ENCODE measurements at places on chromosomes 12 and 14.

GRCh38 chr12:85468356-85469157 lies 188.5 kb downstream of the ALX1 start:
- DNase-seq, result peak; percentile 44

- DNase-seq, result peak; percentile 60
Observed at GRCh38 chr12:54890339-54890738, 36.0 kb downstream of the MUCL1 start.

- no peak for DNase-seq
Observed at GRCh38 chr12:22691319-22691718, 66.3 kb downstream of the ETNK1 start.

DNA sequence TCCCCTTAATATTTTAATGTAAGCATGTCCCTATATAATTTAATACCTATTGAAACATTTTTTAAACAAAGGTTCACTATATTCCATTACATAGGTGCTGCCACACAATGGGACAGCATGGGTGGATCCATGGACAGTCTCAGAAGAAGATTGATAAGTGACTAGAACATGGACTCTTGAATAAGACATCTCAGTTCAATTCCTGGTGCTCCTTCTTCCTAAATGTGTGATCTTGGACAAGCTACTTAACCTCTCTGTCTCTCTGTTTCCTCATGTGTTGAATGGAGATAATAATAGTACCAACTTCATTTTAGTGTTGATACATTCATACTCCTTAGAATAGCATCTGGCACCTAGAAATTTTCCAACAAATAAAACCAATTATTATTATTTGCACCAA lies 1.1 kb upstream of the ART4 start:
- DNase-seq, result no peak

DNA sequence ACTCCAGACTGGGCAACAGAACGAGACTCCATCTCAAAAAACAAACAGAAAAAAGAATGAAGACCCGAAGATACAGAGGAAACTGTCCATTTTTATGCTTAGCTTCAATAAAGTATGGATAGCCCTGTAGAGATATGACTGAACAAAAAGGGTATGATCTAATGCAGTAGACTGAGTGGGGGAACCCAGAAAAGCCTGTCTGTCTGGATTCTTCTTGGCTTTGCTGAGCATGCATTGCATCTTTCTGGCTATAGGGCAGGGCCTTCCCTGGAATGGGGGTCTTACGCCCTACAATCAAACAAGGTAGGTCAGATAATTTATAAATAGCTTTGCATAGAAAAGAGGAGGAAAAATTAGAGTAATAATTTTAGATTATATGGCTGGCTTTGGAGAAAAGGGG lies 10.1 kb downstream of the MIA2 start:
- DNase-seq, result no peak

- DNase-seq, result no peak
Observed at GRCh38 chr12:74903522-74903921, 306.1 kb downstream of the KCNC2 start.

DNA sequence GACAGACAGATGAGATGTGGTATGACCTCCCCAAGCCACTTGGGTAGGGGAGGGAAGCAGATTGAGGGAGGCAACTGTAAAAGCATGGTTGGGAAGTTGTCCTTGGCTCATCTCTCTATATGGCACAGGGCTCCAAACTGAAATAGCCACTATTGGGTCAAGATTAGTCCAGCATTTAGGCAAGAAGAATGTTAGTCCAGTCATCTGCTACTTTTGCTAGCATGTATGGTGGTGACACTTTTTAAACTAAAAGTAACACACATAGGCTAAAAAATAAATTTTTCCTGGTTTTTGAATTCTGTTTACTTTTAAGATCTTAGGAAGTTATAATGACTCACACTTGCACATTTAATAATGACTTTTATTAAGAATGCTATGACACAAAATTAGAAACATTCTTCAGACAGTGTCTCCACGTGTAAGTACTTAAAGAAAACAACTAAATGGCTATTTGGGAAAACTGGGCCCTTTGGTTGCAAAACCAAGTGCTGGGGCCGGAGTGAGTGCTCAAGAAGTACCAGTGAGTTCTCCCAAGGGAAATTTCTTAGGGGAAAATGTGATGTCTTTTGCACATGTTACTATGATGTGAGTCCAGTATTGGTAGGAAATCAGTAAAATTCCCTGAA lies 179.1 kb upstream of the HIF1A start:
- no peak for DNase-seq

GRCh38 chr12:9064201-9064814 lies 51.4 kb downstream of the A2M start:
- peak; percentile 11 for DNase-seq

DNA sequence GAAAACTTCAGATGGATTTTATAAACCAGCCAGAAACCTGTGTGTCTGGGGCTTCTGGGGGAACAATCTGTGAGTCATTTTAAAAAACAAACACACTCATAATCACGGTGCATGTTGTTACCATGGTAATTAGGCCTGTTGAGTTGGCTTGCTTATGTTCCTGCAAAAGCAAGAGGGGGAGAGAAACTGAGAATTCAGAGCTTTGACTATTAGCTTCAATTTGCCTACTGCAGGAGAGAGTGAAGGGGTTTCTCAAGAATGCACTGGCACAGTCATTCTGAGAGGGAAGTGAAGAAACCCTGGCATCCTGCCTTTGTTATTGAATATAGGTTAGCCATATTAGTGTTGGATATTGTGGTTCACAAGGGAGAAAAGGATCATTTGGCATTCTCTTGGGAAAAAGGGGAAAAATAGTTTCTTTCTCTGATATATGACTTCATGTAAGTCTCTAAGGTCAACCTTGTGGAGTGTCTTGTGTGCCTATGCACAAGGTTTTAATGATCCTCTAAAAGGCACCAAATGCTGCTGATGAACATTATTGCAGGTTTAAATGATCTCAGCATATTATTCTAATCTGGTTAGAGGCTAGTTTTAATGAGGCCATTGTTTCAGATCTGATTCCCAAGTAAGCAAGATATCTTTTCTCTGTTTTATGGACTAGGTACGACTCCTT lies 12.9 kb downstream of the GNG2 start:
- peak; percentile 97 for DNase-seq

- DNase-seq, result no peak
Observed at GRCh38 chr12:46490635-46491034, 118.1 kb upstream of the SLC38A2 start.

DNA sequence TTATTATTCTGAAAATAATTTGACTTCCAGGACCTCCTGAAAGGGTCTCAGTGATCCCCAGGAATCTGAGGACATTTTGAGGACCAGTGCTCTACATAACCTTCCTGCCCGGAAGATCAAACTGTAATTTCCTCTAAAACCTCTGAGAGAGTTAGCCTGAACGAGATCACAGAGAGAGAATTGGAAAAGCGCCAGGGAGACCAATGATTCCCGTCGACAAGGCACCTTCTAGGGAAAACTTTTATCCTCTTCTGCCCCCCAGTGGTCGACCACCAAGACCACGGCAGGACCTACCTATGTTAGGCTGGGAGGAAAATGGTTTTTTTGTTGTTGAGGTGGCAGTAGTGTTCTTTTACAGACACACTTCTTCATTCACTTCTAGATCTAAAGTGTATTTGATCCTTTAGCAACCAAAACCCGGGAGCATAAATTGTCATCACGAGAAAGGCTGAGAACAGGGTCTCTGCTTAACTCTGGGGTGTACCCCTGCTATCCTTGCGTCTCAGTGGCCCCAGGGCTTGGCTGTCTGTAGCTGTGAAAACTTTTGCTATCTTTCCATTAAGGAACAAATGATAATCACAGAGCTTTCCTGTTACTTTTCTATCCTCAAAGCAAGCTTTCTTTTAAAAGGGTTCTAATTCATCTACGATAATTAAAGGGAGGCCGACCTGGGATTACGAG lies 62.9 kb upstream of the NID2 start:
- peak; percentile 90 for DNase-seq

- DNase-seq, result no peak
Observed at GRCh38 chr12:14169281-14169680, 187.9 kb upstream of the GRIN2B start.

DNA sequence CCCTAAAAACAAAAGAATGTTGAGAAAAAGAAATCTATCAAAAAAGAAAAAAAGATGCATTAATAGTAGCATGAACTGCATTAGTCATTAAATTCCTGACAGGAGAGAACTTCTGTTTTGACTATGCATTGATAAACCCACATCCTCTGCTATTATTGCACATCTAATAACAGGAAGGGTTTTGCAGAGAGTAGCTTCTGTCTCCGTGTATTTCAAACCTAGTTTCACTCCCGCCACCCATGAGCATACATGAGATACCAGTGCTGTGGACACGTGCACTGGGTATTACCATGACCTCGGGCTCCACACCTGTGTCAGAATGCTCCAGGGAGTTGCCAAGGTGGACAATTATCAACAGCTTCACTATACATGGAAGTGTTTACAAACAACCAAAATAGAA lies 449.1 kb upstream of the SOX5 start:
- DNase-seq, result no peak

- no peak for DNase-seq
Observed at GRCh38 chr14:79432640-79433039, 778.7 kb downstream of the DIO2 start.

DNA sequence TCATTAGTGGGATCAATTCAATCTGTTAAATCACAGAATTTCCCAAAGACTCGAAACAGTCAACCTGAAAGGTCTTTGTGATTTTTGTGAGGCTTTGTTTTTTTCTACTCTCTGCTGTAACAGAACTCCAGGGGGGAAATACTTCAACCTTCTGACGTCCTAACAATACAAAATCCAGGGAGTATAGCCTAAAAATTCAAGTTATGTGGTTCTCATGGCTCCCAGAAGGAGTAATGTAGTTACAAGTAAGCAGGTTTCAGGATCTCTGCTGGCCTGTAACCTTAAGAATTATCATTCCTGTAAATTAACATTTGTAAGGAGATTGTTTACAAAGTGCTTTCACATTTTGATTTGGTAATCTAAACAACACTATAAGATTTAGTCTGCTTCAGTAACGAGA lies 39.9 kb downstream of the VEZT start:
- no peak for DNase-seq

DNA sequence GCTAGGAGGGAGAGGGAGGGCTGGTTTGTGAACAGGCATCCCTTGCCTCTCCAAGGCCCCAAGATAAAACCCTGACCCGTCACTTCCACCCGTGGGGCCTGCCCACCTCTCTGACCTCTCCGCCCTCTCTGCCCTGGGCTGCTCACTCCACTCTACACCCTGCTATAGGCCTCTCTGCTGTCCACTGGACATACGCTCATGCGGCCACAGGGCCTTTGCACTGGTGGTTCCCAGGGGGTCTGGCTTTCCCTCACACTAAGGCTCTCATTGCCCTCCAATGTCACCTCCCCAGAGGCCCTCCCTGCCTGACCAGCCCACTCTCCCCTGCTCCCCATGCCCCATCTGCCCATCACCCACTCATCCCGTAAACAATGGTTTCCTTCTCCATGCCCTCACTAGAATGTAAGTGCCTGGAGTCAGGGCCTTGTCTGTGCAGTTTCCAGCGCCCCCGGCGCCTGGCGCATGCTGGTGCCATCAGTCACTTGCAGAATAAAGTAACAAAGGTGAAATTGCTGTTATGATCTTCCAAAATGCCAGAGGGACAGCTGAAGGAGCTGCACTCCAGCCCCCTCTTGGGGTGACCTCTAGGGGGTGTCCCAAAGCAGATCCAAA lies 73.6 kb downstream of the RFLNA start:
- DNase-seq, result no peak

- no peak for DNase-seq
Observed at GRCh38 chr12:68406134-68406576, 74.0 kb upstream of the MDM1 start.

DNA sequence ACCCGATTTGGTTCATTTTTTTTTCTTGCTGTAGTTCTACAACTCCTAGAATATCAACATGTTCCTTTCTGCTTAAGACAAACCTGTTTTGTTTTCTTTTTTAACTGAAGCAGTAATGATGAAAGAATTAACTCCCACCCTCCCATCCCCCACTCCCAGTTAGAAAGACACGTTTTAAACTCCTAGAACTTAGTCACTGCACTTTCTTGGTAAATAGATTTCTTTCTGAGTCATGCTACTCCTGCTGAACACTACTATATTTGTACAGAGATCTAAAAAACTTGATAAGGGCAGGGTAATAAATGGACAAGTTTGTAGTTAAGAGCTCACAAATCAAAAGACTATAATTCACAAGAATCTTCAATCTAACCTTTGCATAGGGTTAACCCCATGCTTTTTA lies 118.9 kb upstream of the PTPRB start:
- DNase-seq, result no peak

GRCh38 chr12:48015954-48016353 lies 11.7 kb upstream of the COL2A1 start:
- no peak for DNase-seq

- peak; percentile 50 for DNase-seq
Observed at GRCh38 chr12:27821259-27821973, 41.4 kb upstream of the MANSC4 start.

- DNase-seq, result no peak
Observed at GRCh38 chr12:89227774-89228173, 124.5 kb downstream of the DUSP6 start.

GRCh38 chr12:77751939-77752338 lies 78.8 kb upstream of the NAV3 start:
- DNase-seq, result peak; percentile 96

Measured in NCI-H748 treated with DMSO at 0.1 percent for 48 hours (cell line).